Endodermal cell (in vitro differentiated cells): ENCODE measurements at places on chromosomes 7 and 10. TPM values are rescaled to one million over a fixed set of nuclear protein-coding genes. Genes with fewer than 3 reads are reported as not detected.

DNA sequence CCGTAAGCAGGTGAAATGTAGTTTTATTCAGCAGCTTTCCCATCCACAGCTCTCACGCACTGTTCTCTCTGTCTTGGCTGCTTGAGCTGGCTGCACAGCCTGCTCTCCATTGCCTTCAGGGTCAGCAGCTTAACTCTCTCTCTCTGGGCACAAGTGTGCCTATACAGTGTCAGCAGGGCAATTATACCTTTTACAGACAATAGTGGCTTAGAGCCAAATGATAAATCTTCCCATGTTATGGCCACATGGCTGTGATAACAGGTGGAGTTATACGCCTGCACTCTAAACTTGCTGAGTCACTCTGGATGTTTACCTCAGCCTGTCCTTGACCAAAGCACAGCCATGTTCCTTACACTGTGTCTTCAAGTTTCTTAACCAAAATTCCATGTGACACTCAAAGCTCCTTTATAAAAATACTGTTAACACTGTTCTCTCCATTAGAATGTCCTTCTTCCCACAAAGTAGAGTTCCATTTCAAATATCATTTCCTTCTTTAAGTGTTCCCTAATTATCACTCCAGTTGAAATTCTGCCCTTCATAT, 6.1 kb downstream of the RNF133 start:
- no peaks in the 10 kb centered on the region for H3K36me3 ChIP-seq
- no peaks in the 10 kb centered on the region for H3K4me1 ChIP-seq
- peak; percentile 34 for DNase-seq
- no peaks in the 10 kb centered on the region for H3K27me3 ChIP-seq
- H3K27ac ChIP-seq = no peak overlapping the region

DNA sequence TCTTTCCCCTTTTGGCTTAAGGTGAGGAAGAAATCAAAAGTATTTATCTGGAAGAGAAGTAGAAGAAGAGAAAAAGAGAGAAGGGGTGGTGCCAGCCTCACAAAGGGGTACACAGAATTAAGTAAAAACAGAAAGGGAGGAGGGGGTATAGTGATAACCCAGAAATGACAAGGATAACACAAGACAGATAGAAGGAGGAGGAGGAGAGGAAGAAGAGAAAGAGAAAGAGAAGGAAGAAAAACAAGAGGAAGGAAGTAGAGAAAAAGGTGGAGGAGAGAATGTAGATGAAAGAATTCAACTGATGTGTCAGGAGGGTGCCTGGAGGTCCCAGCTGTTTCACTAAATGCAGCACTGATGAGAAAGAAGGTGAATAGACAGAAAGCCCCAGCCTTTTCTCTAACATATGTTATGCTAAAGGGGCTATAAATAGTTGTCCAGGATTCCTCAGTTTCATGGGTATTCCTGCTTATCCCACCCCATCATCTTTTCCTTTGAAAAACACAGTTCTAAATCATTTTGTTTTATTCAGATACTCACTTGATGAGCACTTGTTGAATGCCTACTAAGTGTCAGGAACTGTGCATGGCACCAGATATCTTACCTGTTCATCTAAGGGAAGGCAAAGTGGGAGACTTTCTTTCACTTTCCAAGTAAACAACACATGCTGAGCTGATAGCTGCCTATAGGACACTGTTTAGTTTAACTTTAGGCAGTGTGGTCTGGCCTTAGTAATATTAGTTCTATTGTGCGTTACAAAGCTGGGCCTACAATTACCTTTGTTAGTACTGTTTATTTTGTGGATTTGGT, 8.0 kb downstream of the SEMA3E start:
- H3K36me3 ChIP-seq = peaks cover 30% of the 10 kb centered on the region
- peak overlapping the region; percentile 98 for H3K4me3 ChIP-seq
- peaks cover 8% of the 10 kb centered on the region for H3K4me1 ChIP-seq
- no peak overlapping the region for H3K27ac ChIP-seq

GRCh38 chr7:4751398-4751947, 23.9 kb upstream of the AP5Z1 start:
- H3K4me1 ChIP-seq = no peaks in the 10 kb centered on the region
- peaks cover 58% of the 10 kb centered on the region for H3K36me3 ChIP-seq
- no peaks in the 10 kb centered on the region for H3K27me3 ChIP-seq
- no peak for DNase-seq
- H3K4me3 ChIP-seq = no peak overlapping the region

GRCh38 chr7:24192053-24192452, 91.9 kb upstream of the NPY start:
- H3K36me3 ChIP-seq = no peaks in the 10 kb centered on the region
- no peaks in the 10 kb centered on the region for H3K27me3 ChIP-seq
- no peak overlapping the region for H3K27ac ChIP-seq
- DNase-seq = no peak
- no peak overlapping the region for H3K4me3 ChIP-seq
- H3K4me1 ChIP-seq = peaks cover 9% of the 10 kb centered on the region

DNA sequence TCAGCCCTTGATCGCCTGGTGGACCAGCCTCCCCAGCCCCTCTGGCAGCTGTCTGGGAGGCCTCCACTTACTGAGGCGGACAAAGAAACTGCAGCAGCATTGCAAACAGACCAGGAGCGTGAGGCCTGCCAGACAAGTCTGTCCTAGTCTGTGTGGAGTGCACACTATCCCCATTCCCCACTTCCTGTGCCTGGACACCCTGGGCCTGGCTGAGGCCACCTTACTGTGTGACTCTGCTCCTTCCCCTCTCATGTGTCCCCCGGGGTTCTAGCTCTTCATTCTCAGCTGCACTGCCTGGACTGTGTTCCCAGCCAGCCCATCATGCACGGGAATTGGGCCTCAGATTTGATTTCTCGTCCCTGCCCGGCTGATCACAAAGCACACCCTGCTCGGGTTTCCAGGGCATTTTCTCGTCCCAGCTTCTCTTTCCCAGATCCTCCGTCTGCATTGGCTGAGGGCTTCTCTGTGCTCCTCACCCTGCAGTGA, 16.7 kb upstream of the C10orf90 start:
- peaks cover 11% of the 10 kb centered on the region for H3K4me1 ChIP-seq
- DNase-seq = peak; percentile 58
- H3K27me3 ChIP-seq = no peaks in the 10 kb centered on the region
- no peaks in the 10 kb centered on the region for H3K36me3 ChIP-seq
- no peak overlapping the region for H3K4me3 ChIP-seq
- peak overlapping the region; percentile 55 for H3K27ac ChIP-seq

GRCh38 chr7:16646472-16647072, 591 bp downstream of the BZW2 start:
- no peaks in the 10 kb centered on the region for H3K27me3 ChIP-seq
- H3K36me3 ChIP-seq = no peaks in the 10 kb centered on the region
- peak overlapping the region; percentile 97 for H3K4me3 ChIP-seq

DNA sequence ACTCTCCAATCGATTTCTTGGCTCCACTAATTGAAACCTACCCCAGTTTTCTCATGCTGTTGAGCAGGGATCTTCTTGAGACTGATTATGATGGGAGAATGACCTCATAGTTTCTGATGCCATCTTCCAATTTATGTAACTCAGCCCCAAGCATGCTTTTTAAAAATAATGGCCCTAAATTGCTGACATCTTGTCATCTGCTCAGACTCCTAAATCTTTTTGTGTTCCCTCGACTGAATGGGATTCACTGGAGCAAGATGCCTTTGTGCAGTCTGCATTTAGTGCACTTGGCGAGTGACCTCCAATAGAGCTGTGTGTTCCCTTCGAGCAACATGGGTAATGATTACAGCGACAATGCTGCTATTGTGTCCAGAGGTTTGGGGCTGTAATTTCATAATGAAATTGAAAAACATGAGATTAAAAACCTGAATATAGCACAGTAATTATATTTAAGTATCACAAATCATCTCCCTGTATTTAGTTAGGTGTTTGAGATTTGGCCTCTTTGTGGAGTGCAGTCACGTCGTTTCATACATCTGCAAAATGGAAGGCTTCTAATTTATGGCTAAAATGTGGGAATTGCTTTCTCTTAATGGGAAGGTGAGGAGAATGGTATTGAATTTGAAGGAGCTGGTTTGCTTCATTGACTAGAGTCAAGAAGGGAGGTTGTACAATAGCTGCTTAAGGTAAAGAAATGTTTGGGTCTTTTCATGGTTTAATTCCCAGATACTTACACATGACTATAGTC, 192.9 kb downstream of the AUTS2 start:
- H3K36me3 ChIP-seq = no peaks in the 10 kb centered on the region
- no peaks in the 10 kb centered on the region for H3K27me3 ChIP-seq
- H3K4me1 ChIP-seq = peaks cover 8% of the 10 kb centered on the region
- H3K4me3 ChIP-seq = no peak overlapping the region
- DNase-seq = no peak
- no peak overlapping the region for H3K27ac ChIP-seq

GRCh38 chr10:99815621-99816020, 33.2 kb downstream of the ABCC2 start:
- no peak overlapping the region for H3K4me3 ChIP-seq
- H3K27ac ChIP-seq = no peak overlapping the region
- H3K36me3 ChIP-seq = no peaks in the 10 kb centered on the region
- no peak for DNase-seq
- H3K4me1 ChIP-seq = no peaks in the 10 kb centered on the region

GRCh38 chr10:4626919-4627318, 199.1 kb upstream of the AKR1E2 start:
- H3K4me3 ChIP-seq = no peak overlapping the region
- H3K27me3 ChIP-seq = no peaks in the 10 kb centered on the region
- no peak for DNase-seq
- H3K36me3 ChIP-seq = no peaks in the 10 kb centered on the region
- no peak overlapping the region for H3K27ac ChIP-seq

- H3K4me1 ChIP-seq = no peaks in the 10 kb centered on the region
- H3K27ac ChIP-seq = no peak overlapping the region
- no peaks in the 10 kb centered on the region for H3K36me3 ChIP-seq
- DNase-seq = no peak
- H3K4me3 ChIP-seq = no peak overlapping the region
Observed at GRCh38 chr7:117550625-117551024, 70.8 kb downstream of the CFTR start.

DNA sequence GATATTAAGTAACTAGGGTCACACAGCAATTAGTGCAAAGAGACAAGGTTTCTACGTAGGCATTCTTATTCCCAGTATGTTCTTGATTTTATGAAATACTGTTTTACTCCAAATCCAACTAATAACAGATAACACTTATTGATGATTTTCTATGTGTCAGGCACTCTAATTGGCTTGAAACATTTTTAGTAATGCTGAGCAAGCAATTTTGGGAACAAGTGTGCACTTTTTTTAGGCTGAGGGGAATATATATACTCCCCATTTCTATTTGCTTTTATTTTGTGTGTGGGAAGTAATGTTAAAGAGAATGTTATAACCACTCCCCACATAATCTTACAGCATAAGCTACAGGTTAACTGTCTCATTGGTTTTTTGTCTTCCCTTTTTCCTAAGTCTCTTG, 4.2 kb upstream of the SORCS1 start:
- H3K4me3 ChIP-seq = no peak overlapping the region
- H3K27me3 ChIP-seq = no peaks in the 10 kb centered on the region
- H3K27ac ChIP-seq = no peak overlapping the region
- H3K4me1 ChIP-seq = peaks cover 5% of the 10 kb centered on the region
- no peak for DNase-seq
- H3K36me3 ChIP-seq = no peaks in the 10 kb centered on the region

GRCh38 chr10:123556736-123557135, 109.4 kb upstream of the GPR26 start:
- no peaks in the 10 kb centered on the region for H3K4me1 ChIP-seq
- H3K4me3 ChIP-seq = no peak overlapping the region
- no peaks in the 10 kb centered on the region for H3K27me3 ChIP-seq
- no peaks in the 10 kb centered on the region for H3K36me3 ChIP-seq
- DNase-seq = peak; percentile 18

GRCh38 chr10:6062101-6062771, at the start of gene IL2RA:
TSS of gene IL2RA (minus strand) at chr10:6062367. CDS start at chr10:6062151, 216 bp downstream.
- peaks cover 20% of the 10 kb centered on the region for H3K27me3 ChIP-seq
- H3K4me1 ChIP-seq = no peaks in the 10 kb centered on the region
- no peak within 1 kb of the TSS for H3K4me3 ChIP-seq
- no peak within 1 kb of the TSS for H3K27ac ChIP-seq
- peak; percentile 43 for DNase-seq
- H3K36me3 ChIP-seq = no peaks in the 10 kb centered on the region

GRCh38 chr10:50367732-50368131, 116.4 kb upstream of the ASAH2 start:
- H3K4me1 ChIP-seq = no peaks in the 10 kb centered on the region
- no peak overlapping the region for H3K27ac ChIP-seq
- peak; percentile 64 for DNase-seq
- H3K4me3 ChIP-seq = no peak overlapping the region
- no peaks in the 10 kb centered on the region for H3K27me3 ChIP-seq

DNA sequence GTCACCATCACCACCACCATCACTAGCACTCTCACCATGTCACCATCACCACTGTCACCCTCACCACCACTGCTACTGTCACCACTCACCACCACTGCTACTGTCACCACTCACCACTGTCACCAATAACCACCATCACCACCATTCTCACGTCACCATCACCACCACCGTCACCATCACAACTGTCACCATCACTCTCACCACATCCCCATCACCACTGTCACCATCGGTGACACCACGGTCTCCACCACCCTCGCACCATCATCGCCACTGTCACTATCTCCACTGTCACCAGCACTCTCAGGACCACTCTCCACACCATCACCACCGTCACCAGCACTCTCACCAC, 130.4 kb downstream of the MAD1L1 start:
- H3K4me1 ChIP-seq = no peaks in the 10 kb centered on the region
- no peak overlapping the region for H3K4me3 ChIP-seq
- no peaks in the 10 kb centered on the region for H3K36me3 ChIP-seq
- H3K27ac ChIP-seq = no peak overlapping the region
- no peaks in the 10 kb centered on the region for H3K27me3 ChIP-seq

GRCh38 chr7:24401628-24402593, 117.9 kb downstream of the NPY start:
- H3K4me3 ChIP-seq = peak overlapping the region; percentile 57
- H3K36me3 ChIP-seq = no peaks in the 10 kb centered on the region

The SUN3 gene
- not detected in 2 replicates for total RNA-seq

The PRKAR2B gene
- 5.7 to 10.2 TPM (median 10.0 TPM) in 3 replicates for total RNA-seq

The EIF3A gene
- total RNA-seq = 144 and 149 TPM in 2 replicates

The ENTPD1 gene
- total RNA-seq = 2.3 and 3.9 TPM in 2 replicates

The ZDHHC4 gene
- total RNA-seq = 78.3 to 85.6 TPM (median 83.4 TPM) in 3 replicates

The APBB1IP gene
- 0.14 and 0.24 TPM in 2 replicates for total RNA-seq
